DMS79 treated with DMSO at 0.1 percent for 48 hours (cell line): ENCODE measurements at places on chromosomes 1 and 21.

DNA sequence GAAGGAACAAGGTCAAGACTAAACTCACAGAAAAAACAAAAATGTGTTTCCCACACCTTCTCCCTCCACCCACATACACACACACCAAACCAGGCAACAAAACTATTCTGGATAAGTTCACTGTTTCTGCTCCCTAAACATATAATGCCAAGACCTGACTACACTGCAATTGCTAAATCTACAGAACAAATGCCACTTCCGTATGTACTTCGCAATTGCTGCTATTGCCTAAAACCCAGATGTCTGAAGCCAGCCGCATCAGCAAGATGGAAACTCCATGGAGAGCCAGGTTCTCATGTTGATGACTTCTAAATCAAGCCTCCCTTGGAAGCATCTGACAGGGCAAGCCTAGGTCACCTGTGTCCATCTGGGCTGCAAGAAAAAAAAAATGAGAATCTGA is 8.3 kb upstream of the AIM2 start:
- DNase-seq: no peak

DNA sequence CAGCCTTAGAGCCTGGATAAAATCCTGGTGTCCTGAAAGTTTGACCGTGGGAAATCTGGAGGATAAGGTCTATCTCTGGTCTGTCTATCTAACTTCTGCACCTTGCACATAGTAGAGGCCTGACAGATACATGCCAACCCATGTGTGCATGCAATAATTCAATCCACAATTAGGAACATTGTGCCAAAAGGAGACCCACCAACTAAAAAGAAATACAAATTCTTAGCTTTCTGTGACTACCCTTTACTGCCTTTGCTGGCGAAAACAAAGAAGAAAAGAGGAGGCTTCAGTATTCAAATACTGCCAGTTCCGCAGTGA is 381 bp upstream of the KLHL20 start:
- no peak for DNase-seq

DNA sequence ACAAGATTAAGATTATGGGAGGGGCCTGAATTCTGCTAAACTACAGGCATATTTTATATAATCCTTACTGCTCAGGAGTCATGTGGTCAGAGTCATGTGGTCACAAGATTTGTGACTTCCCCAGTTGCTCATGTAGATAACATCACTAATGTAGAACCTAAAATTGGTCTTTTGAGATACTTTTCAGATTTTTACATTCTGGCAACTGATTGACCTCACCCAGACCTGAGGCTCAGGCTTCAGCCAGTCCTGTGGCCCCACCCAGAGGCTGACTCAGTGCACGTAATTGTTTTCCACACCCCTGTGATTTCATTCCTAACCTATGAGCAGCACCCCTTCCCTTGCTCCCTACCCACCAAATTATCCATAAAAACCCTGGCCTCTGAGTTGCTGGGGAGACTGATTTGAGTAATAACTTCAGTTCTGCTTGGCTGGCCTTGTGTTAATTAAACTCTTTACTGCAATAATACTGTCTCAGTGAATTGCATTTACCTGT is 41.7 kb upstream of the ZNF326 start:
- peak; percentile 13 for DNase-seq

DNA sequence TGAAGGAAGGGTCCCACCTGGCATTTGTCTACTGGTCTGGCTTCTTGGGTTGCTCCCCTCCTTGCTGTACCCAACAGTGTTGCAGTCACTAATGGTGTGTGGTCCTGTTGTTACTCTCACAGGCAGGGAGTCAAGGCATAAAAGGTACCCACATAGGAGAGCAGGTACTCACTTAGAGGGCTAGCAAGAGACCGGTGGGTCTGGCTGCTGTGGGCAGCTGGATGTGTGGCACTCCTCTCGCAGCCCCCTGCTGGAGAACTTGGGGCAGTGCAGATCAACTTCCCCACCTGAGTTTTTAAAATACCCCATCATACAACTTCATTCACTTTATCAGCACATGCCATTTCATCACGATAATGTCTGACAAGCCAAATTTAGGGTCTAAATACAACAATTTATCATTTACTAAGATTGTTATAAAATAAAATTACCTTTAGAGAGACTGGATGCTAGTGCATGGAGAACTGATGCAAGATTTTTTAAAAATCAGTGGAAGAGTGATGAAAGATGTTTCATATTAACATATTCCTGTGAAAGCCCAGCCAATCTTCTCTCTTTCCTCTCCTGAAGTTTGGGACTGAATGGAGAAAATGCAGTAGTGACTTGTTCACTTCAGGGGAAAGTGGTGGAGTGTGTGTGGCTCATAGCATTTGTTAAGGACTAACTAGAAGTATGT is 42.8 kb downstream of the ACP6 start:
- no peak for DNase-seq

DNA sequence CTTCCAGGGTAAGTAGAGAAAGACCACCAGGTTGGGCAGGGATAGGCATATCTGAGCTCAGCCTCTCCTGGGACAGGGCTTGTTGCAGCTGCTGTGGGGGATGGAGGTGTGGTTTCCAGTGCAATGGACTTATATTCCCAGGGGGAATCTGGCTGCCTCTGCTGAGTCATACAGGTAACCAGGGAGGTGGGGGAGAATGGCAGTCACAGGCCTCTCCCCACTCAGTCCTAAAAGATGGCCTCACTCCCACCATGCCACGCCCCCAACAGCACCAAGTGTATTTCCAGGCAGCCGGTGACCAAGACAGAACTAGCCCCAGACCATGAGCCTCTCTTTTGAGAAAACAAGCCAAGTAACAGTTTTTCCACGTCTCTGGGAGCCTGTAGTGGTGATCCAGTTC is 1240.7 kb downstream of the BRINP3 start:
- DNase-seq: no peak

- DNase-seq: no peak
These were observed 987 bp downstream of the DYNLT4 start for GRCh38 chr1:44806025-44806703.

GRCh38 chr21:21973806-21974205 is 975.6 kb downstream of the NCAM2 start:
- no peak for DNase-seq

GRCh38 chr1:108584428-108584856 is 24.5 kb downstream of the EEIG2 start:
- no peak for DNase-seq

GRCh38 chr1:121448851-121449250 is 264.1 kb downstream of the SRGAP2C start:
- no peak for DNase-seq

- no peak for DNase-seq
These were observed 16.7 kb downstream of the LPAR3 start for GRCh38 chr1:84876353-84876752.

GRCh38 chr1:202056644-202057334 is 46.4 kb downstream of the ELF3 start:
- peak; percentile 99 for DNase-seq

DNA sequence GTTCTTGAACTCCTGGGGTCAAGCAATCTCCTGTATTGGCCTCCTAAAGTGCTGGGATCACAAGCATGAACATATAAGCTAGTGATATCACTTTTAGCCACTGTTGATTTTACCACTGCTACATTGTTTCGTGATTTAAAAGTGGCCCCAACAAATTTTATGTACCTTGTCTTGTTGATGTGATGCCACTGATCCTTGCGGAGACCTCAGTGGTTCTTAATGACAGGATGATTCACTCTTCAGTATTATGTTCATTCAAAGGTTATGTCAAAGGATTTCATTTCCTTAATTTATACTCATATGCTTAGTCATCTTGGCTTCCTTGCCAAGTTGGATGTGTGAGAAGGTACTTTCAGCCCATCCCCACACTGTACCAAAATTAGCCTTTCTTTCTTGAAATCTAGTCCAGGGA is 12.1 kb downstream of the PRKACB start:
- DNase-seq: no peak

- DNase-seq: no peak
These were observed 1.6 kb downstream of the ADAMTS5 start for GRCh38 chr21:26965040-26965906.

DNA sequence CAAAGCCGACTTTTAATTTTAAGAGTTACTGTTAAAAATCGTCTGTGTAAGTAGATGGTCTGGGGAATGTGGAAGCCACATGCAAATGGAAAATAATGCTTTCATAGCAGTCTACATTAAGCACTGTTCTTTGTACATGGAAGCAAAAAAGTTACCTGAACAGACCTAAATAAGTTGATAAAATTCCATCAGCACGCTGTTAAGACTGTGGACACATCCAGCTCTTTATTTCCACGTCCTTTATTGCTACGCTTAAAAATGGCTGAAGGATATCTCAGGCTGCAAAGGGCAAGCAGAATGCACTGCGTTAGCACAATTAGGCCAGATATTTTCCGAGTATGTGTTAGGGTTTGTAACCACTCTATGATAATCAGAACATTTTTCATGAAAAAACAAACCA is 22.3 kb downstream of the NR5A2 start:
- no peak for DNase-seq

DNA sequence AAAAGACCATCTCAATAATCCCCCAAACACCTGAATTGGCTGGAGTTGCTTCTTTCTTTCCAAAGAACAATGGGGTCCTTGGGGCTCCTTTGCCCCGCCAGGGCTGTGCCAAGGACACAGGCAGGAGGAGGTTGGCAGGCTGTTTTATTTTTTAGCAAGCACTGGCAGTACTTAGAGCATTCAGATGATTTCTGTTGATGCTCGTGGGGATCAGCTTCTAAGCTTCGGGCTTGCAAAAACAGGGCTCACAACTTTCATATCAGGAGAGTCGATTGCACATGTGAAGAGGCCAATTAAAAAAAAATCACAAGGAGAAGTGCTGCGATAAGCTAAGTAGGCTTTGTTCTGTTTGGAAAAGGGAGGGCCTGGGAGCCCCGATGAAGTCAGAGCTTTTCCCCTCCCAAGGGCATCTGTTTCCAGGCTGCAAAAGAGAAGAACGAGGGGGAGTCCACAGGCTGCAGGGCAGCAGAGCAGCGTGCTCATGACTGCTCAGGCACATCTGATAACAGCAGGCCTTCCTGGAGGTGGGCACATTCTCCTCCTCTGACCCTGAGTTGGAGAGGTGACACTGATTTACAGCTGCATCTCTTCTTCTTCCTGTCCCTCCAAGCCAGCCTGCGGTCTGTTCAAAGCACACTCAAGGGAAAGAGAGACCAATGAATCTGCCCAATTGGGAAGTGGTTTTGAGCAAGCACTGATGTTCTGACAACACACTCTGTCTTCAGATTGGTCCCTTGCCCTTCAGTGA is 27.3 kb upstream of the BCAR3 start:
- DNase-seq: peak; percentile 84

DNA sequence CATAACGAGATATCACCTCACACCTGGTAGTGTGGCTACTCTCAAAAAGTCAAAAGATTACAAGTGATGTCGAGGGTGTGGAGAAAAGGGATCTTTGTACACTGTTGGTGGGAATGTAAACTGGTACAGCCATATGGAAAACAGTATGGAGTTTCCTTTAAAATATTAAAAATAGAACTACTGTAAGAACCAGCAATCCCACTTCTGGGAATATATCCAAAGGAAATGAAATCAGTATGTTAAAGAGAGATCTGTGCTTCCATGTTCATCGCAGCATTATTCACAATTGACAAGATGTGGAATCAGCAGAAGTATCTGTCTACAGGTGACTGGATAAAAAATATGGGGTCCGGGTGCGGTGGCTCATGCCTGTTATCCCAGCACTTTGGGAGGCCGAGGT is 7.6 kb upstream of the PIK3C2B start:
- no peak for DNase-seq

- no peak for DNase-seq
These were observed 13.1 kb downstream of the SLC19A1 start for GRCh38 chr21:45528981-45529784.

DNA sequence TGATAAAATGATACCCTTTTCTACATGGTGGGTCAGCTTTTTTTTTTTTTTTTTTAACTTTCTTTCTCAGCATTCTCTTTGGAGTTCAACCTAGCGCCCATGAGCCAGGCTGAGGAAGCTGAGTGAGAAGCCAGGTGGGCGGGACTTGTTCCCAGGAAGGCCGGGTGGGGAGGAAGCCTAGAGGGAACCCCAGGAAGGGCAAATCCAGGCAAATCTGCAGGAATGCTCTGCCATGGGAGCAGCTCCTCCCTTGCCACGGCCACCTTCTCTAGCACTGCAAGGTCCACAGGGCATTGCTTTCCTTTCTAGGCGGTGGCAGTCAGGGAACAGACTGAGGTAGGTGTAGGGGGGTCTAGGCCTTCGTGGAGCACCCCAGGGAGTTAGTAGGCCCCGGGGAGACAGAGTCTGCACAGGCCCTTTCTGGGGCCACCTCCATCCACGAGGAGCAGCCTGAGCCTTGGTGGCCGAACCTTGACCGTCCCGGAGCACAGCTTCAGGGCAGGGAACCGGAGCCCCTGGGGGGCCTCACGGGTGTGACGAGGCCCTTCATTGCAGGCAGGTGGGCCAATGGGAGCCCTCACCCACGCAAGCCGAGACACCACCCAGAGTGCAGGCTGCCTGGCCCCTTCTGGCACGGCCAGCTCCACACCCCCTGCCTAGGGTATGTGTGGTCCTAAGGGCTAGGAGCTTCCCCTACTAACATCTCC is 18.2 kb upstream of the CCDC27 start:
- no peak for DNase-seq

DNA sequence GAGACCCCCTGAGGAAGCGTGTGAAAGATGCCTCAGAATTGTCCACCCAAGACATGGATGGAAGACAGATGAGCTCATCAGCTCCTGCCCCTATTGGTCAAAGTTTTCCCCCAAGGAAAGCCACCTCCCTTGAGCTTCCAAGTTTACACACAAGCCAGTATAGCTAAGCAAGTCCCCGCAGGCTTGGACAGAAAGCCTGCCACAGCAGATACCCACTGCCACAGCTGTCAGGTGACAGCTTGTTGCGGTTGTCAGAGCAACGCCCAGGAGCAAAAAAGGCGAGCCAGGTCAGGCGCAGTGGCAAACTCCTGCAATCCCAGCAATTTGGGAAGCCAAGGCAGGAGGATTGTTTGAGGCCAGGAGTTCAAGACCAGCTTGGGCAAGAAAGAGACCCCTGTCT is 60.9 kb upstream of the IFNAR2 start:
- no peak for DNase-seq

DNA sequence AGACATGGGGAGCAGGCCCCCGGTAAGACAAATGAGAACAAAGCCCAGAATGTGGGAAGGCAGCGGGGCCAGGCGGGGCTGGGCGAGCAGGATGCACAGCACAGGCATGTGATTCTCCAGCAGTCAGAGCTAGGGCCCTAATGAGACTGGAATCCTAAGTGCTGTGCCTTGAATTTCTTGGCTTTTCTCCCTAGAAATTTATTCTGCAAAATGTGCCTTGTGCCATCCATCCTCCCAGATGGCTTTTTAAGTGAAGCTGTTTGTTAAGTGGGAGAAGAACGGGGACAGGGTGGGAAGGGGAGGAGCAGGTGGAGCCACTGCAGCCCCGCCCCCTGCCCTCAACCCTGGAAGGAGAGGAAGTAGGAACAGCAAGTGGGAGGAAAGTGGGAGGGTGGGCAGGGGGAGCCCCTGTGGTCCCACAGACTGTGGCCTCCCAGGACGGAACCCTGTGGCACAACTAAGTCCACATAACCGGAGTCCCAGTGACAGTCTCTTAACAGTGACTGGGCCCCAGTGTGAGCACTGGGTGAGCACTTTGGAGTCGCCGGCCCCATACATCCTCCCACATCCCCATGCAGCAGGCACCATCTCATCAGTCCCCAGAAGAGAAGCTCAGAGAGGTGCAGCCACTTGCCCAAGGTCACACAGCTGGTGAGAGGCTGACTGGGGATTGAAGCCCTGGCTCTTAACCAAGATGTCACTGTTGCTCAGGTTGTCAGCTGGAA is 216.9 kb downstream of the MATN1 start:
- DNase-seq: no peak

- peak; percentile 96 for DNase-seq
These were observed 20.1 kb downstream of the URB1 start for GRCh38 chr21:32372755-32373154.

GRCh38 chr21:36753556-36753955 is 54.6 kb downstream of the SIM2 start:
- DNase-seq: no peak
